ENCODE measurements at places on chromosomes 3 and 15.

- no peak for DNase-seq
Measured at GRCh38 chr3:52041118-52041731, 15.1 kb downstream of the DUSP7 start.

DNA sequence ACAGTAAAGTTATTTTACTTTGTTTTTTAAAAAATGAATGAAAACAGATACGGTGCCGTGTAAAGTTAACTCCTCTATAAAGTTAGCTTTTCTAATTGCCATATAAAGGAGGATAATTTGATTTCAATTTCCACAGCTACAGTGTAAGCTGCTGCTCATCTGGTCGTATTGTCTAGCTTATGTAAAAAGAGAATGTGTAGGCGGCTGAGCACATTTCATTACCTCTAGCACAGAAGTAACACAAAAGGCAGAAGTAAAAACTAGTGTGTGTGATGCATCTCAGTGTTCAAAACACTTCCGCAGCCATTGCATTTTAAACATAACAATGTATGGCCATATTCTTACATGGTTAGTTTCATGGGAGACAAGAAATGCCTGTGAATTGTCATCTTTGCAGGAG, 105.0 kb upstream of the P2RY1 start:
- DNase-seq, result no peak

GRCh38 chr3:60553144-60553543, 698.1 kb downstream of the FHIT start:
- DNase-seq, result no peak

DNA sequence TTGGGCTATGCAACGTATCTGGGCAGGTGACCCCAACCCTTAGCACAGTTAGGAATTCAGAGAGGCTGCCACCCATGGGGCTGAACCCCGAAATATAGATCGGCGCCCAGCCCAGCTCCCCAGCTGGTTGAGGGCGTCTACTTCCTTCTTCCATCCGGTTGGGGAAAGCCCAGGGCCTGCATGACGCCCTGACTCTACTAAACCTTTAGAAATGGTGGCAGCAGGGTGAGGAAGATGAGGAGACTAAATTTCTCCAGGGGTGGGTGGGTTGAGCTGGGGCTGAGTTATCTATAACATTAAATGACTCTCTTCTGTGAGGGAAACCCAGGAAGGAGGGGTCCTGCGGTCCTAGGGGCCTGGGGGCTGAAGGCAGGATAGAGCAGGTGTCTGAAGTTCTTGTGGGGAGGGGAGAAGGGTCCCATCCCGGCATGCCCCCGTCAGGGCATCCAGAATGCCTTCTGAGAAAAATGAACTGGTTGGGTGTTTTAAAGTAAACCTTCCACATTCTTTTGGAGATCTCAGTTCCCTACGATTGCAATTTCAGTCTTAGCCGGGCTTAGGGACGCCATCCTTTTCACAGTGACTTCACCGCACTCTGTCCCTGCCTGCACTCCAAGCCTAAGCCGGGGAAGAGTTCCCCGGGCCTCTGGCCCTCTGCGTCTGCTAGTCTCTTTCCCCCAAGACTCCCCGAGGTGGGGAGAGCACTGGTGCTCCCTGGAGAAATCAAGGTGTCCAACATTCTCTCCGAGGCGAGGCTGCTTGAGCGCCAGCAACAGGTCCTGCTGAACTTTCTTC, 28.5 kb downstream of the NR2F2 start:
- no peak for DNase-seq

DNA sequence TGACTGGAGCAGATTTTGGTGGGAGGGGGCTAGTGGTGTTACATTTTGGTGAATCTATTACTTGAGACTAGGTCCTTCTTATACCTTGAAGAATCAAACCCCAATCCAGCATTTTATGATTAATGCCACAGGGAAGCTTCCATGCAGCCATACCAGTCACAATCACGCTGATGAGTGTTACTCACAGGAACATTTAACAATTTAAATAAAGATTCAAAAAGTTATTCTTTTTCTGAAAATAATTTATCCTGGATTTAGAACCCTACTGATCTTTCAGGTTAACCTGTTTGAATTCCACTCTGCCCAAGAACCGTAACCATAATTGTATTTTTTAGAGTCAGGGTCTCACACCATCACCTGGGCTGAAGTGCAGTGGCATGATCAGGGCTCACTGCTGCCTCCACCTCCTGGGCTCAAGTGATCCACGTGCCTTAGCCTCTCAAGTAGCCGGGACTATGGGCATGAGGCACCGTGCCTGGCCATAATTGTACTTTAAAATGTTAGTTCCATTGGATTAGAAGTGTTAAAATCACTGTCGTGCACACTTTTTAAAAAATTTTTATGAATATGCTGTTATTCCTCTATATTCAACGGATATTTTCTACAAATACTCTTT, 929 bp upstream of the MTMR10 start:
- DNase-seq, result no peak

DNA sequence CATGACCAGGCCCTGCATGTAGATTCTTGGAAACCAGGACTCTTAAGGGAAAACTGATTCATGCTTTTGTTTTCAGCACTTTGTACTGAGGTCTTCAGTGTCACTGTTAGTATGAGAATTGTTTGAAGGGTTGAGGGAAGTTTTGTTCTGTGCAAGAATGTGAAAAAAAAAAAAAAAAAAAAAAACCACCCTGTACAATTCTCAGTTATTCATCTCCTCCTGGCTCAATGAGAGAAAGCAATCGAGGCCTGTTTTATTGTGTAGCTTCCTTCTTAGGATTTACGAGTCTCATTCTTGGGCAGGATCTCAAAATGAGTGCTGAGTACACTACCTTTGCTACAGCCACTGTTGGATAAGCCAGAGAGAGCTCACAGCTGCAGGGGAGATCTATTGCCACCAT, 469.5 kb downstream of the CNTN4 start:
- DNase-seq, result no peak

Data from brain microvascular endothelial cell (primary cell).